ENCODE measurements at places on chromosomes 12 and 14.

- peak; percentile 17 for DNase-seq
Measured at GRCh38 chr14:97456958-97457357, 659.8 kb downstream of the VRK1 start.

- no peak for DNase-seq
Measured at GRCh38 chr12:111024205-111024801, 103.9 kb upstream of the MYL2 start.

DNA sequence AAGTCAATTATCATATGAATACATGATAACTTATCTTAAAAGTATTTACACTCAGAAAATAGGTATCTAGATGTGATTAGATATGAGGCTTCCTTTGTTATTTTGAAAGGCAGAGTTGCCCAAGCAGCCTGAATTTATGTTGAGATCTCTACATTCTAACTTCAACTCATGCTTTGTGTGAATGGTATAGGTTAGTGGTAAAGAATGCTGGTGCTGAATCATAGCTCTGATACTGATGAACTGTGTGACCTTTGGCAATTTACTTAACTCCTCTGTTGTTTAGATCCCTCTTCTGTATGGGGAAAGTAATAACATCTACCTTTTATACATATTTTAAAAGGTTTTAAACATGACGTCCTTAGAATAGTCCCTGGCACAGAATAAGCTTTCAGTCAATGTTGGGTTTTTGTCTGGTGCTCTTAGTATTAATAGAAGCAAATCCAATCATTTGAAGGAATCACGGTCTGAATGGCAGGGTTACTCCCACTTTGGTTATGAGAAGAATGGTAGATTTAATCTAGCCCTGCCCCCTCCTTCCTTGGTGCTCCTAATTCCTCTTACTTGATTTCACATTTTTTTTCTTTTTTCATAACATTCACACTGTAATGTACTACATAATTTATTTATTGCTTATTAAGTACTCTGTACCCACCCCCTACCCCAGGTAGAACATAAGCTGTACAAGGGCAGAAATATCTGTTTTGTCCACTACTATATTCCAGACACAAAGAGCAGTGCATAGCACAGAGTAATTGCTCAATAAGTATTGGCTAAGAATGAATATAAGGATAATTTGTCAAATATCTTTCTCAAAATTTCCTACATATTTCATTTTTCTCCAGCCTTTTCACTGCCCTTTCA is 203.3 kb upstream of the KRR1 start:
- DNase-seq, result no peak

GRCh38 chr14:22500954-22501726 is 87.9 kb downstream of the DAD1 start:
- no peak for DNase-seq

GRCh38 chr12:49889361-49890095 is 14.2 kb downstream of the FAIM2 start:
- DNase-seq, result no peak

GRCh38 chr14:85172889-85173477 is 357.0 kb upstream of the FLRT2 start:
- DNase-seq, result no peak

DNA sequence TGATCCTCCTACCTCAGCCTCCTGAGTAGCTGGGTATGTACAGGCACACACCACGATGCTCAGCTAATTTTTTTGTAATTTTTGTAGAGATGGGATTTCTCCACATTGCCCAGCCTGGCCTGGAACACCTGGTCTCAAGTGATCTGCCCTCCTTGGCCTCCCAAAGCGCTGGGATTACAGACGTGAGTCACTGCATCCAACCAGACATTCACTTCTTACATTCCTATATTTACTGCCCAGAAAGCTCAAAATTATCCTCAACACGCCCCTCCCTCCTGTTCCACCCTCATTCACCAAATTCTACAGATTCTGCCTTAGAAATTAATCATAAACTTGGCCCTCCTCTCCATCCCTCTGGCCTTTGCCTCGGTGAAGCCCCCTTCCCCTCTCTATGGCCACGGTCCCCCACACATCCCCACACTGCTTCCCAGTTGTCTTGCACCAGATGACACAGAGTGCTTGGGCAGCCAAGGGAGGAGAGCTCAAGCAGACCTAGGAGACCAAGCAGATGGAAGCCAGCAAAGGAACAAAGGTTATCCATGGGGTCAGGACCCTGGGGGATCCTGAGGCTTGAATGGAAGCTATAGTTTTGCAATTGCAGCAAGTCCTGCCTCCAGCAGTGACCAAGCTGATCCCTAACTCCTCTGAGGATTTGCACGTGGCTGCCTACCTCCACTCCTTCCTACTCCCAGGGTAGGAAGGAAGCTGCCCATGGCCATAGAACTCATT is 213.2 kb upstream of the FOXN3 start:
- no peak for DNase-seq

DNA sequence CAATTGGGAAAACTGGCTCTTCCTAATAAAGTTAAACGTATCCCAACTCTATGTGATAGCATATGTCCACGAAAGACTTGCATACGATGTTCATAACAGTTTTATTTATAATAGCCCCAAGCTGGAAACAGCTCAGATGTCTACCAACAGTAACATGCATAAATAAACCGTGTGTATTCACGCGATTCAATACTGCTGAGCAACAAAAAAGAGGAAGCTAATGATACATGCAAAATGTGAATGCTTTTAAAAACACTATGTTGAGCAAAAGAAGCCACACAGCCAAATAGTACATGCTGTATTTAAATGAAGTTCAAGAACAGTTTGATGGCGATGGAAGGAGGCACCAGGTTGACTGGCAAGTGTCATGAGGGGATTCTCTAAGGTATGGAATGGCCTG is 55.7 kb downstream of the TRIM9 start:
- no peak for DNase-seq

- no peak for DNase-seq
Measured at GRCh38 chr14:98210045-98210672, 1061.8 kb downstream of the BCL11B start.

- no peak for DNase-seq
Measured at GRCh38 chr14:103879570-103880347, 32.4 kb upstream of the PPP1R13B start.

DNA sequence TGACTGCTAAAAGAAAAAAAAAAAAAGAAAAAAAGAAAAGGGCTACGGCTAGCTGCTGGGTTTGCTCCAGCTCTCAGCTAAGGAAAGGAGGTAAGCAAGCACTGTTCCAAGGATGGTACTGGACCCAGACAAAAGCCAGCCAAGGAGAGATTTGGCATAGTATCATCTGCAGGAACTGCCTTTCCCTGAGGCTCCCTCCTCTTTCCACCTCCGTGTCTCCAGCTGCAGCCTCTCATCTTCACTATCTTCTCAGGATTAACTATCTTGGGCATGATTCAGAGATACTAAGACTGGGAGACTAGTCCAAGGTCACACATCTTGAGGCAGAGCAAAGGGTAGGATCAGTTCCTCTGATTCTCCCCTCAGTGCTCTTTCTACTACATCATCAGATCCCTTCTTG is 6.0 kb downstream of the KITLG start:
- no peak for DNase-seq

- DNase-seq, result peak; percentile 7
Measured at GRCh38 chr12:21615431-21615830, 10.8 kb upstream of the GYS2 start.

DNA sequence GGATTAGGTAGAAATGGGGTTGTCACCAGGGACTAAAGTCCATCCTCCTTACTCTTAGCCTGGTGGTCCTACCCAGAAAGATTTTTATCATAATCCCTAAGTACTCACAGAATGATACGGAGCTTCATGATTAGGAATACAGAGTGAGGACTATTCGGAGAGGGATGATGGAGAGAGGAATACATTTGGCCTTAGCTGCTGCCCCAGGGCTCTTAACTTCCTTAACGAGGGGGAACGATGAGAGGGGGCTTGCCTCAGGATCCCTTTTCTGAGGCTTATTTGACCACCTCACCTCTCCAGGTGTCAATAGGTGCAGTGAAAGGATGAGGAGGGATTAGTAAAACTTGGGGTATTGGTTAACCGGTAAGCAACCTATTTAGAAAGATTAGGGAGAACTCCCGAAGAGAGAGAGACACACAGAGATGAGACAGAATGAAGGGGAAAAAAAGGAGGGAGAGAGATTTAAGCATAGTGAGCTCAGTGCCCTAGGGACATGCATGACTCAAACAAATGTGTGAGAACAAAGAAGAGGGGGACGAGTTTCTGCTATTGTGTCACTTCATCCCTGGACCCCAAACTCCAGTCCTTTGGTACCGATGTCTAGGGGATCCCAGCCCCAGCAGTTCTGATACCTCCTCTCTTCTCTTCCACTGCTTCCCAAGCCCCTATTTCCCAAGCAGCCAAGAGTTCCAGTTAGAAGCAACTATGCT is 1.1 kb downstream of the NFE2 start:
- no peak for DNase-seq

- DNase-seq, result no peak
Measured at GRCh38 chr12:67504026-67504425, 144.5 kb upstream of the DYRK2 start.

GRCh38 chr12:70258605-70259403 is 15.6 kb downstream of the CNOT2 start:
- no peak for DNase-seq

- DNase-seq, result no peak
Measured at GRCh38 chr12:13816394-13816793, 165.0 kb downstream of the GRIN2B start.

- DNase-seq, result no peak
Measured at GRCh38 chr12:114799574-114800487, 115.9 kb upstream of the TBX3 start.

GRCh38 chr14:60963761-60964160 is 17.1 kb downstream of the TRMT5 start:
- no peak for DNase-seq

DNA sequence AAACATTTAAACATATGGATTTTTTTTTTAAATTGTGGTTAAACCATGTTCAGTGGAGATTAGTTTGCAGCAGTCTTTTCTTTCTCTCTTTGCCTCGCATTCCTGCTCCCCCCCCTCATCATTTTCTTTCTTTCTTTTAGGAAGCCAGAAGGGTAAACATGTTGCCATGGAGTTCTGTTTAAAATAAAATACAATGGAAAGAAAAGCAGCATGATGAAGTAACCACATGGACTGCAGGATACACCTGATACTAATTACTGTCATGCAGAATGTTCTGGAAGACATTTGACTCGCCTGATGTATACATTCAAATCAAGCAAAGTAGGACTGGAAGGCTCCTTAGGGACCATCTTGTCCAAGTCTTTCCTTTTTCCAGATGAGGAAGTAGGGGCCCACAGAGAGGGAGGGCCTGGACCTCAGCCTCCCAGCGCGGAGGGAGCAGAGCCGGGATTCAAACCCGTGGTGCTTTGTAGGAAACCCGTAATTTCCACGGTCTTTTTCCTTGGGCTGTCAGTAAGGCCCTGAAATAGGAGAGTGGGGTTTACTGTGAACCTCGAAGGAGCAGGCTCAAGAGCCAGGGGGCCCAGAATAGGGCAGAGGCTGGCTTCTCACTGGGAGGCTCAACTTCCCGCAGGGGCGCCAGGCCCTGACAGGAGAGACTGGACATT is 2.4 kb upstream of the MEG3 start:
- DNase-seq, result no peak

- no peak for DNase-seq
Measured at GRCh38 chr12:81261508-81262207, 183.8 kb downstream of the ACSS3 start.

DNA sequence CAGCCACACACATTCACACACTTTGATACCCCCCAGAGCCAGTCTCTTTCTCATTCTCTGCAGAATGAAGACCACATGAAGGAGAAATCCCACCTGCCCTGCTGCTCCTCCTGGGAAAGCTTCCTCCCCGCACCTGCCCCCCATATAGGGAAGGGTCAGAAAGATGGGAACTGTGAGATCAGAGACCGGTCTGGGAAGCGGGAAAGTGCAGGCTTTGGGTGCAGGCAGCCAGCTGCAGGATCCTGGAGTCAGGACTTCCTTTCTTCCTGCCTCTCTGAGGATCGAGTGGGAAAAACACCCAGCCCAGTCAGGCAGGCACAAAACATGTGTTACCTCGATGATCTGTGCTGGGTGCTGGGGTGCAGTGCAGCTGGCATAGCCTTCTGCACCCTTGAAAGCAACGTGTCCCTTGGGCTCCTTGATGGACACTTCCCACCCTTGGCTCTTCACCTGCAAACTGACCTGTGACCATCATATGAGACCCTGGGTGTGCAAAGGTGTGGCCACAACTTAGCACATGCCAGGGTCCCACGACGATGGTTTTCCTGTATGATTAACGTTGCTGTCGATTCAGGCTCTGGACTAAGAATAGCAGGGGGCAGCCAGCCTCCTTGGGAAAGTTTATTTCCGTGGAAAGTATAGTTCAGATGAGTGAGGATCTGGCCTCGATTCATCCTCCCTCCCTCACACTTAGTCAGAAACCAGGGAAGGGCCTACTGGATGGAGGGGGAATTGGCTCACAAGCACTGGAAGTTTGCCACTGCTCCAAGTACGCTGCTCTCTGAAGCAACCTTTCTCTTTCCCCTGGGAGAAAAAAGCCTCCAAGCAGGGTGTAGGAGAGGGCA is 105.4 kb upstream of the MED13L start:
- DNase-seq, result no peak

DNA sequence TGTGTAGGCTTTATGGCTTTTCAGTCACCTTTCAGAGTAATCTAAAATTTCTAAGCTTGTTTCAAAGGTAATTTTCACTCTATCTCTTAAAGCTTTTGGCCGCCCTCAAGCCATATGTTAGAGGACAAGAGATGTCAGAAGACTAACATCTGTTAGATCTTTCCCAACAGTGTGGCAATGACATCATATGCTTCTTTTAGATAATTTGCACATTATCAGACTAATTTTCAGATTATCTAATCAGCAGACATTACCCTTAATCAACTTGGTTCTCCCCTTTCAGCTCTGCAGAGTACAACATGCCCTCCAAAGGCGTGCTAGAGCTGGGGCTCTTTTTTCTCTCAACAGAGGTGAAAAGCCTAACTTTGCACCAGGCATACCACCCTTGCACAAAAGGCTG is 207.1 kb downstream of the DPF3 start:
- DNase-seq, result no peak

DNA sequence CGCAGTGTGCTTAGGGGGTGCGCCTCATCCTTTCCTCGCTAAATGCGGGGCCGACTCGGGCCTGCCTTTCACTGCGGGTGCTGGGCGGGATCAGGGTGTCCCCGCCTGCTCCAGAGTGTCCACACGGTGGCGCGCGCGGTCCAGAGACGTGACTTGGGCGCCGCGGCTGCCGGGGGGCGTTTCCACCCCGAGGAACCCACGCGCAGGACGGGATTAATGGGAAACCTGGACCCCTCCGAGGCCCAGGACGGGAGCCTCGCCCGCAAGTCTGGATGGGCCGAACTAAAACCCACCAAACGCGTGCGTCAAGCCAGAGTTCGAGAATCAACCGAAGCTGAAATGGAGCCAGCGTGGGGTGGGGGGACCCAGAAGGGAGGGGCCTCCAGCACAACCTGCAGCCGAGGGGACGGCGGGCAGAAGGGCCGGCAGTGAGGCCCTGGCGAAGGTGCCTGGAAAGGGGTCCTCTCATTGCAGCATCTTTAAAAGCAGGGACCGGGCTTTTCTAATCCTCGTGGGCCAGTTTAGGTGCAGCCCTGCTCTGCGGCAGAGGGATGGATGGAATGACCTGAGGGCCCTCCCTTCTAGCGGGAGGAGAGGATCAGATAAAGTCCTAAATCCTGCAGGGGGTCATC is 93.3 kb downstream of the NINJ2 start:
- DNase-seq, result peak; percentile 74
